ENCODE measurements at places on chromosomes 5 and 9. TPM values are rescaled to one million over a fixed set of nuclear protein-coding genes. Genes with fewer than 3 reads are reported as not detected.

- no peak for DNase-seq
Observed at GRCh38 chr9:14888875-14889274, 21.4 kb downstream of the FREM1 start.

The CNTLN gene
- total RNA-seq, result 3.8 TPM

The PNPLA7 gene
- 0.04 TPM for total RNA-seq

DNA sequence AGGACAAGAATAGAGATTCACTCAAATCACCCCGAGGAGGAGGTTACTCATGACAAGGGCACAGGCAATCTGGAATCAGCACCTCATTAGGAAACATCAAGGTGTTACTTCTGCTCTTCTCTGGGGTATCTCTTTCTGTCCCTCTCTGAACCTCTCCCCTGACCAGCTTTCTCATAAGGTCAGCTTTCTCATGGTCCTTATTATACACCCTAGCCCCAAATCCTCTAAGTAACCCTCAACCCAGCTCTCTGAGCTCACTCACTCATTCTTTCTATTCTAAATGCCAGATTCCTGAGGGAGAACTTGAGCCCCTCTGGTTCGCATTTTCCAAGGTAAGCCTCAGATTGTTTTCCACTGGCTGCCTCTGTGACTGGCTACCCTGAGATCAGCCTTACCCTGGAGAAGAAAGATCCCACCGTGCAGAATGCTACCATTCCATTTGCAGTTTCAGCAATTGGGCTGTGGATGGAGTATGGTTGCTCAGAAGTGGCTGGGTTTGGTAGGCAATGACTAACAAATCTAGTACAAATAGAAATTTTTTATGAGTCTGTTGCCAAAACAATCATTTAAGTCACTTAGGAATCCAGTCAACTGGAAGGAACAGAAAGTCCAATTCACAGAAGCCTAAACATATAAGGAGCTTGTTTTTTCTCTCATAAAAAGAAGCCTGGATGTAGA is 9.0 kb upstream of the TIMD4 start:
- DNase-seq, result no peak

The ACOT12 gene
- not detected for total RNA-seq

- no peak for DNase-seq
Observed at GRCh38 chr9:70205366-70206020, 53.3 kb upstream of the SMC5 start.

All from kidney epithelial cell (primary cell).